CD4-positive, alpha-beta T cell treated with Interferon alpha-2 for 1 hour (primary cell): ENCODE measurements at places on chromosomes 6 and 20.
A peak's percentile ranks its signal among the peaks of the same experiment; 100 is the strongest.

DNA sequence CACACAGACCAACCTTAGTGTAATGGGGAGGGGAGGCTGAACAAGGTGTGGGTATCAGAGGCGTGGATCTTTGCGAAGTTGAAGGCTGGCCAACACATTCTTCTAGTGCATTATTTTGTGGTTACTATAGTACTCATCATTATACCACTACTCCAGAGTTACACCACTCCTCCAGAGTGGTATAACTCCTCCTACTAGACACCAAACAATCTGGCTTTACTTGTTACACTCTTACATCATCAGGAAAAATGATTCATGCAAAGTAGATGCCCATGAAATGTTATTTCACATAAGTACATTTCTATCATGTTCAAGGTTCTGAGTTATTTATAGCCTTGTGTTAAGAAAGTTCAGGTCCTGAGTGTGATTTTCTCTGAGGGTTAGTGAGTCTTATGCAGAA lies 443.1 kb upstream of the OPRM1 start:
- DNase-seq: no peak

- no peak for DNase-seq
Measured at GRCh38 chr20:2378893-2379292, 1.8 kb upstream of the TGM6 start.

DNA sequence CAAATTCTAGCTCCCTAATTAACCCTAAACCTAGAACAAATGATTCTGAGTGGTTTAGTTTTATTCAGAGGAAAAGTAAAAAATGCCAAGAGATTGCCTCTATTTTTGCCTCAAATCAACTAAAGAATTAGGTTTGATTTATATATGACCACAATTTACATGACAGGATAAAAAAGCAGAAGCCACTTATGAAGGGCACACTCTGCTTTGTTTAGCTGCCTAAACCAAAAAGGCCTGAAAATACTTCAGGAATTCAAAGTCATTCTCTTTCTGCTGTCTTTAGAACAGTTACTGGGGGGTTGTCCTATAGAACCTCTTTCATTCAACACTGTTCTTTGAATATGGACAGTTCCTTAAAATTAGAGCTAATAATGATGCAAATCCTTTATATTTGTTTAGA lies 5.3 kb downstream of the FBXO5 start:
- DNase-seq: no peak

- no peak for DNase-seq
Measured at GRCh38 chr6:30399390-30400058, 54.6 kb downstream of the RPP21 start.

- DNase-seq: peak; percentile 15
Measured at GRCh38 chr6:43771858-43772680, 2.1 kb downstream of the VEGFA start.

DNA sequence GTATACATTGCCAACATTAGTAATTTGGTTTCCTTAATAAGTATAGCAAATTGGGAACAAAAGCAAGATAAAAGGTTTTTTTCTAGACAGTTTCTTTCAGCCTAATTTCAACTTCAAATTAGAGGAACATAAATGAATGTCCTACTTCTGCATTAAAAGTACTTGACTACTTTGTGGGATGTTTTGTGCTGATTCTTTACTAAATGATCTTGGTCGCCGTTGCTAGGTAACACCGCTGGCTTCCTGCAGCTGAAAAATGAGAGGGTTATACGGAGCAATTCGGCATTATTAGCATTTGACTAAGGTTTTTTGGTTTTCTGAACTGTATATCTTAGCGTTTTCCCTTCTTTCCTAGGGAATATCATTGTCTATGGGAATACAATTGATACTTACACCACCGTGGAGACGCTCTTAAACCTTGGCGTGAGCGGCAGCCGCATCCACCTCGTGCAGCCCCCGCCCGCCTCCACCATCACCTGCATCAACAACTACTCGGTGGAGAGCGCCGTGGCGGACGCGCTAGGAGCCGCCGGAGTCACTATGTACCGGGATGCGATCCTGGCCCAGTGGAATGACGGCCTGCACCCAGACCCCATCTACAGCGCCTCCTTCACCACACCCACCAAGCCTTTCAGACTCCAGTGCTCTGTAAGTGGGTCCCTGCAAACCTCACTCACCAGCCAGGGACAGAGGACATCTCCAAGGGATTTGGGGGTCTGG lies 90.9 kb upstream of the INSM1 start:
- no peak for DNase-seq

- no peak for DNase-seq
Measured at GRCh38 chr6:1327630-1328029, 15.7 kb downstream of the FOXQ1 start.

DNA sequence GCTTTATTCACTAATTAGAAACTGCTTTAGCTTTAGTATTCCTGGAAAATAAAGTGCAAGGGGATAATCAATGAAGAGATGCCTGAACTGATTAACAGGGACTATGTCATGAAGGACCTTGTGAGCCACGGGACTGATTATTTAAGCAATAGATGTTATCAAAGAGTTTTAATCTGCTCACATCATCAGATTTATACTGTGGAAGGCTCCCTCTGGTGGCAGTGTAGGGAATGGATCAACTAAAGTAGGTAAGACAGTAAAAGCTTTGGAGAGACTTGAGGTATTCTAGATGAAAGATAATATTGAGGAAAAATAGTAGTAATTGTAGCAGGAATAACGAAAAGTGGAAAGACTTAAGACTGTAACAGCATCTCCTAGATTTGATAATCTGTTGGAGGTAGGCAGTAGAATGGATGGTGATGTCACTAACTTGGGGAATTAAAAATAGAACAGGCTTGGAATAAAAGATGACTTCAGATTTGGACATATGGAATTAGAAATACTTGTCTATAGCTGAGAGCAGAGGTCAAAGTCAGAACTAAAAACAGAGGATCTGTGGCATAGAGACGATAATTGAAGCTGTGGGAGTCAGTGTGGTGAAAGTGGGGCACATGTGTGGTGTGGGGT lies 80.3 kb upstream of the HTR1E start:
- peak; percentile 11 for DNase-seq

DNA sequence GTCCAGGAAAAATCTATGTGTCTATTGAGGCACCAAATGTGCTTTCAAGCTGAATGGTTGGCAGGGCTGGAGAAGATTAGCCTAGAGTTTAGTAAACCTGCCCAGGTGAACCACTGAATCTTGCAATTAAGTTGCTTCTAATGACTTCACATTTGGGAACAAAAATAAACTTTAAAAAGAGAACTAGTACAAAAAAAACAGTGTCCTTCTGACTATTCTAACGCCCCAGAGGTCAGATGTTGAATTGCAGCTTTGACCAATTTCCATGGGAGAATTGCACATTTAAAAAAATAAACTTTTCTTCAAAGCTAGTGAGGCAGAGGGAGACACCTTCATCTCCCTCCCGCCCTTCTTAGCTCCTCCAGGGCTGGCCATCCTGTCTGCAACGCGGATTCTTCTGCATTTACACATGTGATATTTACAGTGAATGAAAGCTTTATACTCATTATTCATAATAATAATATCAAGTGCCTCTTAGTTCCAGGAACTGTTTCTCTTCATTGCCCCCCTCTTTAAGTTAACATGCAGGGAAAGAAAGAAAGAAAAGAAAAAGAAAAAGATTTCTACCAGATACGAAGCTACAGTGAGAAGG lies 270.2 kb downstream of the SMOC2 start:
- no peak for DNase-seq

DNA sequence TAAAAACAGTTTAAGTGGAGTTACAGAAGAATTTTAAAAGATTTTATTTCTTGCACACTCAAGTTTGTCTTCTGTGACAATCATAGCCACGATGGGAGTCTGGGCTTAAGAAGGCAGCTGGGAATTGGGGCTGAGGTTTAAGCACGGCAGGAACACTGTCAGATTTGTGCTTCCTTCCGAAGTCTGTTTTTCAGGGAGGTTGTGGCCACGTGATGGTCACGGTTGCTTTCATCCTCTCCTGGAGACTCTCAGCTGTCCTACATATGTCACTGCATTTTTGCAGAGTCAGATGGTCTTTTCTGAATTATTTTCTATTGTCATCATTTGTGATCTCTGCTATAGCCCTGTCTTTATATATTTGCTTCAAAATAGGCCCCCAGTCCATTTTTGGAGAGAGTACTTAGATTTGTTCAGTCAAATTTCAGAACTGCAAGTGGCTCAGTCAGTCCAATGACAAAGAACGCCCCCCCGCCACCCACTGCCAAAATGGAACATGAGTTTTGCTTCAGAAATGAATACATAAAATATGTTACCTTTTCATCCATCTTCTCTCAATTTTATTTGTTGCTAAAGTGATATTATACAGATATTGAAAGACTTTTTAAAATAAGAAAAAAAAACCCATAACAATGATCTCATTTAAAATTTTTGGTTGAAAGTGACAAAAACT lies 111.8 kb upstream of the ZFP64 start:
- DNase-seq: no peak

- DNase-seq: no peak
Measured at GRCh38 chr6:120606743-120607142, 727.5 kb downstream of the TBC1D32 start.

DNA sequence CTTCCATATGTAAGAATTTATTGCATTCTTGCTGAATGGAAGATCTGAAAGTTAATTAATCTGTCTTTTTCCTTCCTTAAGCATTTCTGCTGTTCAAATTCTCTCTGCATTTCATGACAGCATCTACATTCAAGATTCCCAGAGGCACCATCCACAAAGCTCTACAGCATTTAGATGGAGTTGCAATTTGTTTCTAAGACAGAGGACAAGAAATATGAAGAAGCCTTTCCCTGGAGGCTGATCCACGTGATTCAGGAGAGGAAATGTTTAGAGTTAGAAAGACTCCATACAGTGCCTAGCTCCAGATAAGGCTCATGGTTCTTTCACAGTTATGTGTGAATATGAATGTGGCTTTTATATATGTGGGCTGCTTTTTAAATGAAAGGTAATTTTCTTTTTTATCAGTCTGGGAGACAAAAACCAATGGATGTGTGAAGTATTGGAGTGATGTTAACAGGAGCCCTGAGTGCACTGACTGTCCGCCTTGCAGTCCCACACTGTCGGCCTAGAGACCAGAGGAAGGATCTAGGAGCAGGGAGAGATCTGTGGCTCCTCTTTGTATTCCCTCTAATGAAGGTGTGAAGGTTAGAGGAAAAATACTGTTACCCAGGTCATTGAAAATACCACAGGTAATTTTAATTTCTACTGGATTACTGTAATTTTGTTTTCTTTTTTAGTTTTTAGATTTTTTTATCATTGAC lies 686.6 kb upstream of the GJE1 start:
- no peak for DNase-seq

DNA sequence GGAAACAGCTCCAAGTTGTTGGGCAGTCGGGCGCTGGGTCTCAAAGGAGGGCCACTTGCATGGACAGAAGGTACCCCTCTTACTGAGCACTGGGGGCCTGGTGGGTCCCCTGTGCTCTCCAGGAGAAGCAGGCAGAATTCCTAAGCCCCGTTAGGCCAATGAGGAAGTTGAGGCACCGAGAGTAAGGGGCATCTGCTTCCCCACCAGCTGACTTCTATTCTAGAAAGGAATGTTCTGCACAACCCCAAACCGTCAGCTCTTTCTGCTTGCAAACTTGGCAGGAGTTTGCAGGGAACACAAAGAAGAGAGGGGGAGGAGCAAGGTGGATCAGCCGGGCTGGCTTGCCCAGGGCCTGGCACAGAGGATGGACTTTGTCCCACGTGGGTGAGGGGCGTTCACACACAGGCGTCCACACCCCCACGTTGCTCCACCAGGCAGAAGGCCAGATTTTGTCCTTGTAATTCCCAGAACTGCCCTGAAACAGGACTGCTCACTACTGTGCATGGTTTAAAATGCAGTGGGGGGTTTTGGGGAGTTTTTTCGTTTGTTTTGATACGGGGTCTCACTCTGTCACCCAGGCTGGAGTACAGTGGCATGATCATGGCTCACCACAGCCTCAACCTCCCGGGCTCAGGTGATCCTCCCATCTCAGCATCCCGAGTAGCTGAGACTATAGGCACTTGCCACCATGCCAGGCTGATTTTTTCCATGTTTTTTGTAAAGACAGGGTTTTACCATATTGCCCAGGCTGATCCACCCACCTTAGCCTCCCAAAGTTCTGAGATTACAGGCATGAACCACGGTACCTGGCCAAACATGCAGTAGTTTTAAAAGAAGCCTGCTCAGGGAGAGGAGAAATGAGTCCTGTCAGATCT lies 93.3 kb downstream of the SNX5 start:
- DNase-seq: no peak

DNA sequence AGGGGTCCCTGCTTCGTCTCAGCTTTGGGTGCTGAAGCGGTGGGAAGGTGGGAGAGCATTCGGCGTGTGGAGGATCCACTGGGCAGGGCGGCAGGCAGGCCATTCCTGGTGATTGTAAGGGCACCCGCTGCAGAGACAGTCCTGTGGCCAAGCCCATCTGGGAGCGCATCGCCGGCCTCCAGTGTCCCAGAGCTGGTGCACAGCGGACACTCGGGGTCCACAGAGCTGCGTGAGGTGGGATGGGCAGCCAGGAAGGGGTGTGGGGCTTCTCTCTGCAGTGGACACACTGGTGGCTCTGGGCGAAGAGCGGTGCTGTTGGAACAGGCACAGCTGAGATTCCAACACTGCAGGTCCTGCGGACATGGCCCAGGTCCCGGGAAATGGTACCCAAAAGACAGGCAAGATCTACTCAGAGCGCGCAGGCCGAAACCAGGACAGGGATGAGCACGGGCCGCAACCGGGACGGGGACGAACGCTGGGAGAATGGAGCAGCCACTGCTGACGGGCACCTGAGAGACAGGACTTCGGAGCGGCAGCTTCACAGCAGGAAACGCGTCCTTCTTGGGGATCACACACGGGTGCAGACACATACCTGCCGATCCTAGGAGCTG lies 188.2 kb downstream of the ERMARD start:
- DNase-seq: no peak

DNA sequence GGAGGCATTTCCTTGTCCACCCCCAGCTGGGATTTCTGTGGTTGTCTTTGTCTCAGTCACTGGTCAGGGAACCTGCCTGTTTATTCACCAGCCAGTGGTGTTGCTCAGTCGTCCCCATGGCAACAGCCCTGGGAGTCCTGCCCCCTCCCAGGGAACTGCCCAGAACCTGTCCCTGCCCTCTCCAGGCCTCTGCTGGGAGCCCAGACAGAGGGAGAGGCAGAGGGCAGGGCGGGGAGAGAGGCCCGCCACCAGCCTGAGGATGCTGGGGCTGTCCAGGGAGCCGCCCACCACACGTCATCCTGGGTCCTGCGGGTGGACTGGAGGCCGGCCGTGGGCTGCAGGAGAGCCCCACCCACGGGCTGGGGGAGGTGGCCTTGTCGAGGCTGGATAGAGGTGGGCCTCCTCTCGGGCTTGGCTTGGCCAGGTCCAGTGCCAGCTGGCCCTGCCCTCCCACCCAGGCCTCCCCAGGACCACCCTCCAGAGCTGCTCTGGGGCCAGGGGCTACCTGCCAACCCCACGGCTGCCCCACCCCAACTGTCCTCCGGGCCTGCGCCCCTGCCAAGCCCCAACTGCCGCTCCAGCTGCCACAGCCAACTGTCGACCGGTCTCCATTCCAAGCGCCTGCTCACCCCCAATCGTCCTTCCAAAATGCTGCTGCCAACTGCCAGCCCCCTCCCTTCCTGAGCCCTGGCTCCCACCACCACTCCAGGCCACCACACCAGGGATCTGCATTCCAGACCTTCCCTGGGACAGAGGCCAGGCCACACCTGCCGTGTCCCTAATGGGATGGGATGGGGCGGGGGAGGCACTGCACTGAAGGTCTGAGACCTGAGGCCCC lies 4.2 kb upstream of the ZBTB46 start:
- DNase-seq: no peak
